NCI-H187 (cell line): ENCODE measurements at places on chromosomes 12 and 14.

DNA sequence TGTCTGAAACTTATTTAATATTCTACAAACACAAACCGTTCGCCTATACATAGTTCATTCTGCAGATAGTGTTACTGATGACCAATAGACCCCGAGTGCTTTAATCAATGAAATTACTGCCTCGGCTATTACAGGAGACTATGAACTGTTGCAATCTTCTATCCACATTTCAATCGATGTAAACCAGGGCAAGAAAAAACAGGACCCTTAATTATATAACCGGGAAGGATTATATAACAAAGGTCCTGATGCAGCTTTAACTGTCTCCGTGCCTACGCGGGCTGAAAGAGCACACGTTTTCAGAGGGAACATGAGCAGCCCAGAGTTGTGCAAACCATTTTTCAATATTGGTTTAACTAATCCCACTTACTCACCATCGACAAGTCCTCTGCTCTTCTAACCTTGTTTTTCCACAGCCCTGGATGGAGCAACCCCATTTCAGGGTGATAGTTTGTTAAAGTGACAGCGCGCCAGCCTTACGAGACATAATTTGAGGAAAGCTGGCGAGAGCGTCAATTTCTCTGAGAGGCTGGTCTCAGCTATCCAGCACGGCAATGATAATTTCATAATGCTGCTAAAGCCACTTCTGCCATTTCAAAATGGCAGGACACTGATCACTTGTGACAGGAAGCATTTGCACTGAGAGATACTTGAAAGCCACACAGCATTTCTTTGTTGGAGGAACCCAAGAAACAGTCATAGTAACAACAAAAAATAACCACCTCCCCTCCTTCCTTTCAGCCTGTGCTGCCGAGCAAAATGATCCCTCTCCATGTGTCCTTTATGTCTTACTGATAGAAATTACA, 184.6 kb downstream of the FOXN3 start:
- DNase-seq: peak; percentile 46

DNA sequence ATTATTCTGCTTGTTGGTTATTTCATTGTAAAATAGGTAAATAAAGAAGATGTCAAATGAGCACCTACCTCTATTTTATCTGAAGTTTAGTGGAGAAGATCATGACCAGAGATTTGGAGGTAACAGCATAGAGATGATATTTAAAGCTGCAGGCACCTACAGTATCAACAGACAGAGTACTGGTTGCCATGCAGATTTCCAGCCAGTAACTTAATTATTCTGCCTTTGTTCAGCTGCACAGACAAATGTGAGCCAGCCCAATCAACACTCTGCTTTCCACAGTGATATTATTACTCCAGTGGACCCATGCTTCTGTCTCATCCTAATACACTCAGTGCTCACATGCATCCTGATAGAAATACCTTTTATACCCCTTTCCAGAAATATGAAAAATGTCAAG, 348.5 kb upstream of the RGS6 start:
- DNase-seq: no peak

DNA sequence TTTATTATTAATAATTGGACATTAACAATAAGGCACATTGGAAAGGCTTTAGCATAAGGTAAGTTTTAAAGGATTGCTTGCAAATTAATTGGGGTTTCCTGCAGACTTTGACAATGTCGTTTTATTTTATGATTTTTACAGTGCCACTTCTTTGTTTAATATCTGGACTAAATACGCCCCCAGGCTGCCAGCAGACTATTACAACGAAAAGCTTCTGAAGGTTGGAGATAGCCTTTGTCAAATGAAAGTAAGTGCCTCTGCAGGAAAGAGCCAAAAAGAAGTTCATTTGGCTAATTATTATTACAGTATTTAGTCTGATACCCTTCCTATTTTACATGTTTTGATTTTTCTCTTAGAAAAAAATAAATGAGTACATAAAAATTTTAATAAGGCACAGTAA, 11.3 kb downstream of the CFAP54 start:
- no peak for DNase-seq

GRCh38 chr12:52651726-52652261, at the start of gene KRT2:
KRT2 (minus strand) TSS chr12:52652211; CDS start chr12:52652142, 69 bp downstream.
- no peak for DNase-seq

DNA sequence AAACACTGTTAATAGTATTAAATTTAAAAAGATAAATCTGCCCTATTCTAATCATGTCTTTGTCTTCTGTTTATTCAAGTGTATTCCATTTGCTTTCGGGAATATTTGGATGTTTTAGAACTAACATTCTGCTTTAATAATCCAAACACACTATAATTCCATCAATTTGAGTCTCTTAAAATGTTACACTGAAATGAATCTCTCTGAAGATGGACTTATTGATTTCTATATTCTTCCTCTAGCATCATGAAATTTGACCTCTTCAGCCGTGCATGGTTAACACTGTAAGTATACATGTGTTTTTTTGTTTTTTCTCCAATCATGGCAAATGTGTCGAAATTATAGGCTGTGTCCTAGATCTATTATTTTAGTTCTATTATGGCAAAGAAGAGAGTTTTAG, 339.2 kb downstream of the ACSS3 start:
- no peak for DNase-seq

GRCh38 chr14:36429692-36430091, 90.3 kb downstream of the NKX2-1 start:
- no peak for DNase-seq

GRCh38 chr14:54465654-54466053, 23.1 kb downstream of the GMFB start:
- DNase-seq: no peak

GRCh38 chr14:37620856-37621255, 25.4 kb downstream of the TTC6 start:
- no peak for DNase-seq

- DNase-seq: no peak
These were observed 132.3 kb downstream of the PAPOLA start for GRCh38 chr14:96634481-96634880.

DNA sequence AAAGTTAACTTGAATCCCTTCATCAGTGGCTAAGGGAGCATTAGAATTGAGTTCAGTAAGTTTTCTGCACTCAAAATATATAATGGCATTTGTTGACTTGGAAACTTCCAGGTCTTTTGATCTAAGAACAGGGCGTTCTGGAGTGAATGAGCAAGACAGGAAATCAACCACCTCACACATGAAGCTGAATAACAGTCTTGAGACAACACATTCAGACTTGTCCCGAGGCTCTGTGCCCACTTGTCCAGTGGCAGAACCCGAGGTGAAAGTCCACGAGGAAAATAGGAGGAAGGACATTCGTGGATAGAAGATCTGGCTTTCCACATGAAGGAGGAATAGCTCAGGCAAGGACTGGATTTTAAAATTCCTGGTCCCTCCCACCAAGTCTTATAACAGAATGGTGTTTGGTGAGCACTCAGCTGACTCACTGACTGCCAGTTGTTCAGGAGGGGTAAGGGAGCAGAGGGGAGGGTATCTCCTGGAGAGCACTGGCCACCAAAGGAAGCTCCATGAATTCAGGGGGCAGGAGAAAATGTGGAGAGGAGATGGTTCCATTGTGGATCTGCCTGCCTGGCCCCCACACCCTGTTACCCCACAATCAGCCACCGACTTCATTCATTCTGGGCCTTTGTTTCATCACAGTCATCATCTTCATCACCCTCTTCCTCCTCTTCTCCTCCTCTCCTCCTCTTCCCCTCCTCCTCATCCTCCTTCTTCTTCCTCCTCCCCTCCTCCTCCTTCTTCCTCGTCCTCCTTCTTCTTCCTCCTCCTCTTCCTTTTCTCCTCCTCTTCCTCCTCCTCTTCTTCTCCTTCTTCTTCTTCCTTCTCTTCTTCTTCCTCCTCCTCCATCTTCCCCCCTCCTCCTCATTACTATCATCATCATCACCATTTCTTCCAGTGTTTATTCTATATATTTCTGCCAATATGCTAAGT, 620.1 kb downstream of the MED13L start:
- no peak for DNase-seq

DNA sequence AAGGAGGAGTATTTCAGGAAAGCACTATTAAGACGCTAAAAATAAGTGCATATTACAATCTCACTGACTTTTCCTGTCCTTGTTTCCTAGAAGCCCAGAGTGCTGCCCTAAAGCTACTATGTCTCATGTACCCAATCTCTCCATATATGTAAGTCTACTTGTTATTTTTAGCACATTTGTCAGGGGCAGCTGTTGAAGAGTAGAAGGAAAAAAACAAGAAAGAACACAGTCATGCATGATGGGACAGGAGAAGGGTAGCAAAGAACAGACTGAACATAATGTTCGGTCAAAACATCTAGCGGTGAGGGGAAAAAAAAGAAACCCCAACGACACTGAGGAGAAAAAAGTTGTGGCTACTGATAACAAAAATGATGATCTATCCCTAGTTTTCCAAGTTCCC, 14.3 kb downstream of the YBX3 start:
- no peak for DNase-seq

GRCh38 chr12:67299926-67300325, 30.8 kb downstream of the CAND1 start:
- no peak for DNase-seq

- no peak for DNase-seq
These were observed 26.0 kb upstream of the GLIPR1L2 start for GRCh38 chr12:75364919-75365318.

DNA sequence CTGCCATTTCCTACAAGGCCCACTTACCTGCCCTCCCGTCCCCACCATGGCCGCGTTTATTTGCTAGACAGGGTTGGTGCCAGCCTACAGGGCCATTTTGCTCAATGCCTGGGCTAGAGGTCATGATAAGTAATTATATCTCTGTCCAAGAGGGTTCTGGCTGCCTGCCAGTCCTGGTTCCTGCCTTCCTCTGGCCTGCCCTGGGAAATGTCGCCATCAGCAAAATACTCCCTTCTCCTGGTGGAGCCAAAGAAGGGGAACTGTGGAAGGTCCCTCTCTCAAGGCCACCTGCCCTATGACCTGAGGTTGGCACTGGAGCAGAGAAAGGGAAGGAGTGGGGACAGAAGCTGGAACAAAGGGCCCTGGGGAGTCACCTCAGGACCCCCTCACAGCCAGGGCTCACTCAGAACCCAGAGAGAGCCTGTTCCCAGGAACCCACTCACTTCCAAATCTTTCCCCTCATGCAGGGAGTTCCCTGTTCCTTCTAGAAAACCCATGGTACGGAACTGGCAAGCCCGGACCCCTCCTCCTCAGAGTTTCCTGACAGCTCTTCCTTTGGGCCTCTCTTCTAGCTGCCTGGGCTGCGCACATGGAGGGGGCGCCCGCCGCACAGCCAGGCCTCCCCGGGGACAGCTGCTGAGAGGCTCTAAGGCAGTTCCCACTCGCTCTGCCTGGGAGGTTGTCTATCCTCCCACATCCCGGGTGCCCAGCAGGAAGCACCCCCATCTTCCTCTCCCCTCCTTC, 280.5 kb downstream of the DPF3 start:
- no peak for DNase-seq

GRCh38 chr12:117761528-117762100, 207.2 kb downstream of the KSR2 start:
- DNase-seq: no peak

DNA sequence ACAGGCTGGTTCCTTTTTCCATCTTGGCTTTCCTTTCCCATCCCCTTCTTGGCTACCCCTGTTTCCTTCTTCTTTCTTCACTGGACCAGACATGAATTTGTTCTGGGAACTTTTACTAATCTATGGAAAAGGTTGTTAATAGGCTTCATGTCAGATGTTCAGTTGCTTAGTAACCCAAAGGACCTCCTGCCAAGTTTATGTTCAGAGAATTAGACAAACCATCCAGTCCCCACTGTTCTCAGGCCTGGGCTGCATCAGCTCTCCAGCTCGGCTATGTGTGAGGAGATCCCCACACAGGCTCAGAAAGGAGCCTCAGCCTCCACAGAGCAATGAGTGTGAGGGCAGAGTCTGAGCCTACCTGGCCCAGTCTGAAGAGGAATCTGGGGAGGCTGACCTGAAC, 78.0 kb downstream of the AKAP6 start:
- no peak for DNase-seq

GRCh38 chr14:73997108-73997943, 21.8 kb downstream of the ENTPD5 start:
- DNase-seq: no peak

DNA sequence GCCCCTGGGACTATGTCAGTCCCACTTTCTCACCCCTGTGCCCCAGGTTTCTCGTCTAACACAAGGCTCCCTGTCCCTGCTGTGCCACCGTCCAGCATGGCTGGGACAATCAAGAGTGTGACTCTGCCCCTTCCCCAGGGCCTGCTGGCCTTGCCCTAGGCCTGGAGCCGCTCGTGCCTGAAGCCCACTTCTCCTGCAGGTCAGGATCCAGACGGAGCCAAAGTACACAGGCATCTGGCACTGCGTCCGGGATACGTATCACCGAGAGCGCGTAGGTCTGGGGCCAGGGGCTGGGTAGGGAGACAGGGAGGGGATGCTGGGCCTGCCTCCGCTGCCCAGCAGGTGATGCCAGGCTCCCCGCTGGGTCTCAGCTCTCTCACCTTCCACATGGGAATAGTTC, 2.8 kb downstream of the SLC25A47 start:
- no peak for DNase-seq

- no peak for DNase-seq
These were observed 131.1 kb upstream of the VRK1 start for GRCh38 chr14:96666088-96666487.

GRCh38 chr12:48999371-49000131, at the start of gene DDN:
DDN (minus strand) TSS chr12:48999375; CDS start chr12:48999287, 88 bp downstream.
- peak; percentile 32 for DNase-seq

DNA sequence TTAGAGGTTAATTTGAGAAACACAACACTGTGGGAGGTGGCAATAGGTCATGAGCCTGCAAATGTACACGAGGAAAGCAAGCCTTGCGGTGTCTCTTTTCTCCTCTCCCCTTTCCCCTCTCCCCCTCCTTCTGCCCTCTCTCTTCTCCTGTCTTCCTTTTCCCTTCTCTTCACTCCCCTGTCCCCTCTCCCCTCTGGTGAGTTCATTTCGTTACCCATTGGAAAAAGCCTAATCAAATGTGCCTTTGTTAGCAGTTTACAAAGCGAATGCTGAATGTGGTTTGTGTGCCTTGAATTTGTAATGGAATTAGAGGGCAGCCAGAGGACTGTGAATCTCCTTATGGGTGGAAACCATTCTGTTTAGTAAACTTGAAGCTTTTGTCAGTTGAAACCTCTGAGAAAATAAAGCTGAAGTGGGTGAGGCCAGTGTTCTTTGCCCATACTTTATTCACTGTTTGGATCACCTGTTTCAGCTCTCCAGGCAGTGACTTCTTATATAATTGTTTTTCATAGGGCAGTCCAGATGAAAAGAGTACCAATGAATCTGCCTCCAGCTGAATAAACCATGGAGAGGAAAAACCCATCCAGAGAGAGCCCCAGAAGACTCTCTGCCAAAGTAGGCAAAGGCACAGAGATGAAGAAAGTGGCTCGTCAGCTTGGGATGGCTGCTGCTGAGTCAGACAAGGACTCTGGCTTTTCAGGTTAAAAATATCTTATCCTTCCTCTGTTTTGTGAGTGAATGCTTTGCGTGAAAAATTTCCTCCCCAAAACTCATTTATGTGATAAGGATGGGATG, 7.3 kb downstream of the CIPC start:
- DNase-seq: no peak

GRCh38 chr14:53249059-53249458, 95.9 kb upstream of the DDHD1 start:
- no peak for DNase-seq

GRCh38 chr12:16531621-16532020, 74.3 kb downstream of the LMO3 start:
- peak; percentile 72 for DNase-seq
